Lower lobe of right lung (tissue), 2 donors: ENCODE measurements at places on chromosomes 6 and 20.

GRCh38 chr6:100461278-100461916 lies 3.3 kb downstream of the SIM1 start:
- no peak for DNase-seq

GRCh38 chr6:90910893-90911292 lies 324.0 kb upstream of the MAP3K7 start:
- DNase-seq: no peak

DNA sequence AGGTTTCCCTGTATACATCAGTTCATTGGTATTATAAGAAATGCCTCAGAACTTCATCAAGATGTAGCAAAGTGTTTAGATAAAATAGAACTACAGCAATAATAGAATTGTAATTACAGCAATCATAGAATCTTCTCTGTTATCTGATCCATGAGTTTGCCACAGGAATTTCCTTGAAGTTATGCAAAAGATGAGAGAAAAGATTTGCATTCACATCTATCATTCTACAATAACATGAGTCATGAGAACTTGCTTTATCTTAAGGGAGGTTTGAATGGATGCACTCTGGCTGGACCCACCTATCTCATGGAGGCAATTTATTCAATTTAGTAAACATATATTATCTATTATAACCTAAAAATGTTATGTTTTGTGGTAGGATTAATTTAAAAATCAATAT lies 329.8 kb upstream of the EPHA7 start:
- no peak for DNase-seq

- DNase-seq: no peak
Measured at GRCh38 chr6:116447496-116448011, 13.6 kb upstream of the CALHM6 start.

DNA sequence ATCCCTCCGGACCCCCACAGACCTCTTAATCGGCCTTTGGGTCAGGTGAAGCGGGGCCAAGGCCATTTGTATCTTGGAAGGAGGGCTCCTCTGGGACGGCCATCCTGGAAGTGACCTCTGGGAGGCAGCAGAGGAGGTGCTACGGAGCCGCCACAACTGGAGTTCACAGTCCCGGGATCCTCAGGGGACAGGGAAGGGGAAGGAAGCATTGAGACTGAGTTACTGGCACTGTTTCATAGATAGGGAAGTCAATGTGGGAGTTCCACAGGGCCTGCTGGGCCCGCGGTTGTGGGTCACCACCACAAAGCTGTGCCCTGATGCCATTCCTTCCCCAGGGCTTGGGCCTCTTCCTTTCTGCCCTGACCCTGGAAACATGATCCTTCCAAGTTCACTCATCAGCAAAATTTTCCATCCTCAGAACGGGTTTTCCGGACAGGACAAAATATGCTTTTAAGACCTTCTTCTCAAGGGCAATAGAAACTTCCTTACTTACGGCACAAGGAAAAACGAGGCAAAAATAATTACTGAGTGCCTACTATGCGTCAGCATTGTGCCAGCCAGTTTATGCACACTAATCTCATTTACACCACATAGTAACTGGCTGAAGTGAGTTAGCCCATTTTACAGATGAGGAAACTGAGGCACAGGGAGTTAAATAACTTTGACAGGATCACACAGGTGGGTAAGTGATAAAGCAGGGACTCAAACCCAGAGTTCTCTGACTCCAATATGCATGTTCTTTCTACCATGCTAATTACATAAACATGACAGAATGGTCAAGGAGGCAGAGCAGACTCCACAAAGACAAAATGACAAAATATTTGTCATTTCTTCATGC lies 143.8 kb downstream of the UNC5CL start:
- DNase-seq: peak; percentile 65

DNA sequence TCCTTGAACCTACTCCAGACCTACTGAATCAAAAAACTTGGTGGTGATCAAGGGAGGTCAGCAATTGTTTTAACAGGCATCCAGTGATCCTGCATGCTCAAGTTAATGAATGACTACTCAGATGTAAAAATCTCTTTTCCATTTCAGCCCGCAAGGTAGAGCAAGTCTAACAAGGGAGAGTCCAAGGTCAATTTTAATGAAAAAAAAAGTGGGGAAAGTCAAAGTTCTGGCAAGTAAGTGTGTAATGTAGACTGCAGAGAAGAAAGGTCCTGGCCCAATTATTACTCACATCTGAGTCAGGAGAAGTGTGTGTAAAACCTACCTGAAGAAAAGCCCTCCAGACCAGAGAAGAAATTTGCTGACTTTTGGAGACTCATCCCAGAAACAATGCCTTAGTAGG lies 193.5 kb downstream of the UBE3D start:
- DNase-seq: no peak

- DNase-seq: no peak
Measured at GRCh38 chr6:26273673-26274588, 91.1 kb upstream of the BTN3A2 start.

DNA sequence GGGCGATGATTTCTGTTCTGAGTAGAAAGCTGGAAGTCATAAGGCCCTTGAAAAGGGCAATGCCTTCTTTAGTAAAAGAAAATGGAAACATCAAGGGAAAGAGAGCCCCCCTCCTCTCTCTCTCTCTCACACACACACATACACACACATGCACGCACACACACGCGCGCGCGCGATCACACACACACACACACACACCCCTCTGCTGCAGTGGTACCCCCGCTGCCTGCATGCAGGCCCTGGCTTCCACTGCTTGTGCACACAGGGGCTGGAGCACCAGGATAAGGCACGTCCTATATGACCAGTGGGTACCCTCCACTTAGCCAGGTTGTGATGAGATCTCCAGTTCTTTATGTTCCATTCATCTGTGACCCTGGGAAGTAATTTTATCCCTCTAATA lies 300.9 kb downstream of the SLC35F1 start:
- DNase-seq: no peak

- DNase-seq: no peak
Measured at GRCh38 chr20:47557218-47557617, 55.5 kb downstream of the NCOA3 start.
